ENCODE measurements at places on chromosomes 5 and 9.

- DNase-seq = no peak
These were observed 431.0 kb upstream of the TLE4 start for GRCh38 chr9:79140751-79141150.

GRCh38 chr5:94028001-94028400, 286.6 kb upstream of the POU5F2 start:
- DNase-seq = no peak

GRCh38 chr5:168600409-168600808, 21.2 kb upstream of the PANK3 start:
- no peak for DNase-seq

DNA sequence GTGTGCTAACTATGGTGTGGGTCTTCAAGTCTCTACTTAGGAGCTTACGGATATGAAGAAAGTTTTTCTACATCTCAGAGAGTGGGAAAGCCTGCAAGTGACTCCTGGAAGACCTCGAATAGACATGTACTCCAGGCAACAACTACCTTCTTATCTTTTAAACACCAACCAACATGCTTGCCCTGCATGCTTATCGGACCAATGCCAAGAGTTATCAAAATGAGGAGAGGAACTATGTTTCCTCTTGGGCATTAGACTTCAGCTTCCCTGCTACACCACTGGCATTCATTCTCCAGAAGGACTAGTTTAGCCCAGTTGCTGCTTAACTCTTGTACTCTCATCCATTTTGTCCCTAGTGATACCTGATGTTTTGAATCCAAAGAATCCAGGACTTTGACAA, 74.7 kb upstream of the MAN2A1 start:
- DNase-seq = no peak

DNA sequence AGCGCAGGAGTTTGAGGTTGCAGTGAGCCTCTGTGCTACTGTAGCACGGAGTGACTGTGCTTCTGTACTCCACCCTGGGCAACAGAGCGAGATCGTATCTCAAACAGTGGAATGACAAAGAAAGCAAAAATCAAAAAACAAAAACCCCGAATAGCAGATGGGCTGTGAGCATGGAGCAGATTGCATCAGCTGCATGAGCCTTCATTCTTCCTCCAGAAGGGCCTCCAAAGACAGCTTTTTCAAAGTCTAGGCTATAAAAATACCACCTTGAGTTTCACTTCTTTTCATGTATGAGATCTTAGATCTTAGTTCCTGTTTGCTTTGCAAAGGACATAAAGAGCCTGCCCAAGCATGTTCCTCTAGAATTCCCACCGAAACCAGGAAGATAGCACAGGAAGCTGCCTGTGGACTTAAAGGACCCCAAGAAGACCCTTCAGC, 15.0 kb upstream of the HSPB3 start:
- no peak for DNase-seq

DNA sequence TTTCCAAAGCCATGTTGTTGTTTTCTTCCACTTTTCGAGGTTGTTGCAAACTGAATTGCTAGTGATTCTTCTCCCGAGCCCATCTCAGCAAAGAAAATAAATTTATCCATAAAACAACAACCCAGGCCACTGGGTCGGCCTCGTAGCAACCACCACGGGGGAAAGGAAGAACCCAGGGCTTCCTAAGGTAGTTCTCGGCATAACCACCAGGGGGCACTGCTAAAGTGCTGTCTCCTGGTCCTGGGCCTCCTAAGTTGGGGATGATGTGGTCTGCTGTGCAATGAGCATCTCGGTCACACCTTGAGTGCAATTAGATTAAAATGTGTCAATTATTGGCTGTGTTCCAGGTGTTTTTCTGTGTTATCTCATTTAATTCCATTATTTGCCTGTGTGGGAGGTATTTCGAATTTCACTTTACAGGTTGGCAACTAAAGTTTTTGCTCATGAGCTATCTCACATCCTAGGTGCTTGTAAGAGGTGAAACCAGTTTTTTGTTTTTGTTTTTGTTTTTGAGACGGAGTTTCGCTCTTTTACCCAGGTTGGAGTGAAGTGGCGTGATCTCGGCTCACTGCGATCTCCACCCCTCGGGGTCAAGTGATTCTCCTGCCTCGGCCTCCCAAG, 102.8 kb upstream of the DAP start:
- DNase-seq = no peak

DNA sequence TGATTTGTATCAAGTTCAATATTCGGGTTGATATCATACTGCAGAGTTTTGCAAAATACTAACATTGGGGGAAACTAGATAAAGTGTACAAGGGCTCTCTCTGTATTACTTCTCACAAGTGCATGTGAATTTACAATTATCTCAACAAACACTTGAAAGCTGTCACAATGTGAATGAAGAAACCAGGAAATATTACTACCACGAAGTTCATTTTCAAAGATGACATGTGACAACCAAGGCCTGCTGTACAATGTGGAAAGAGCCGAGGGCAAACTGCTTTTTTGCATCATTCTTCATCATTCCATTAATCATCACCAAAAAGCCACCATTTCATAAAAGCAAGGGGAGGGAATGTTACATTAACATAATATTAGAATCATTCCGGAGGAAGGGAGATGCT, 310.0 kb downstream of the GLIS3 start:
- DNase-seq = no peak

- DNase-seq = no peak
These were observed 41.5 kb downstream of the SH3PXD2B start for GRCh38 chr5:172412724-172413286.

GRCh38 chr5:101012880-101013279, 109.8 kb upstream of the ST8SIA4 start:
- no peak for DNase-seq

- DNase-seq = no peak
These were observed 18.5 kb upstream of the LAMC3 start for GRCh38 chr9:130990306-130990977.

DNA sequence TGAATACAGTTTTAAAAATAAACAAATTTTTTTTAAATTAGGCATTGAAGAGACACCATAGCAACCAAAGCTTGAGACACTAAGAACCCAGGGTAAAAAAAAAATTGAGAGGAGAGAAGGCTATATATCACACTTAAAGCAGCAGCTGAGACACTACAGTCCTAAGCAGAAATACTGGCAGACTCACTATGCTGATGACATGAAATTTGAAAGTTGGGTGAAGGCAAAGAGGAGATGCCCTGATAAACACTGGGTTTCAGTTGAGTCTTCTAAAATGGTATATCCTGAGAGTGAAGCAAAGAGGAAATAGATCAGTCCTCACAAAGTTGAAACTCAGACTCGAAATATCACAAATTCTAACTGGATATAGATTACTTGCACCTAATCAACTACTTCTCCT, 419.9 kb upstream of the CDH9 start:
- no peak for DNase-seq

DNA sequence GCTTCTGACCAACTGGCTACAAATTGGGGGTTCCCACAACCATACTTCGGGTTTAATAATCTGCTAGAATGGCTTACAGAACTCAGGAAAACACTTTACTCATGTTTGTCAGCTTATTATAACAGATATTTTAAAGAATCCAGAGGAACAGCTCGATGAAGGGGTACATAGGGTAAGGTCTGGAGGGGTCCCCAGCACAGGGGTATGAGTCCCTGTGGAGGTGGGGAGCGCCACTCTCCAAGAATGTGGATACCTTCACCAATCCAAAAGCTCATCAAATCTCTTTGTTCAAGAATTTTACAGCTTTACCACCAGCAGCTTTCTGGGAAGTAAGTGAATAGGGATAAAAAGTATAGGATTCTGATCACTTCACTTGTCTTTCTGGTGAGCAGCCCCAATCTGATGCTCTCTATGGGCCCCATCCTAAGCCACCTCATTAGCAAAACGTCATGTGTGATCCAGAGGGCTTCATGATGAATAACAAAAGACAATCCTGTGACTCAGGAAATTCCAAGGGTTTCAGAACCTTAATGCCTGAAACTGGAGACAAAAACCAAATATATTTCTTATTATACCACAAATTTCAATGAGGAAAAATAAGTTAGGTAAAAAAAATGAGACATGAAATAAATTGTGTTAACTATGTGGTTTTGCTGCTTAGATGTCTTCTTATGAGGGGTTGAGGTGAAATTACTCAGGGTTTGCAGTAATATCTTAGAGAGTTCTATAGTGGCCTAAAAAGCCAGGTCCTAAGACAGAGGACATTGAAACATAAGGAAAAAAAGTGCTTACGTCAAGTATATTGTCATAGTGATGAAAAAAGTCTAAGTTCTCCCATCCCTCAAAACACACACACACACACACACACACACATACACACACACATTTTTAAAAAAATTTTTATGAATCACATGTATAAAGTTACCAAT, 290.5 kb downstream of the ANXA1 start:
- DNase-seq = no peak

DNA sequence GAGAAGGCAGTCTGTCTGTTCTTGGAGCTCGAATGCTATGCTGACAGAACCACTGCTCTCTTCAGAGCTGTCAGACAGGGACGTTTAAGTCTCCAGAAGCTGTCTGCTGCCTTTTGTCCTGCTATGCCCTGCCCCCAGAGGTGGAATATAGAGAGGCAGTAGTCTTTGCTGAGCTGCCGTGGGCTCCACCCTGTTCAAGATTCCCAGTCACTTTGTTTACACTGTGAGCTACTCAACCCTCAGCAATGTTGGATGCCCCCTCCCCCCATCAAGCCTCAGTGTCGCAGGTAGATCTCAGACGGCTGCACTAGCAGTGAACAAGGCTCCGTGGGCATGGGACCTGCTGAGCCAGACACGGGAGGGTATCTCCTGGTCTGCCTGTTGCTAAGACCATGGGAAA, 344.2 kb downstream of the TMEM161B start:
- no peak for DNase-seq

DNA sequence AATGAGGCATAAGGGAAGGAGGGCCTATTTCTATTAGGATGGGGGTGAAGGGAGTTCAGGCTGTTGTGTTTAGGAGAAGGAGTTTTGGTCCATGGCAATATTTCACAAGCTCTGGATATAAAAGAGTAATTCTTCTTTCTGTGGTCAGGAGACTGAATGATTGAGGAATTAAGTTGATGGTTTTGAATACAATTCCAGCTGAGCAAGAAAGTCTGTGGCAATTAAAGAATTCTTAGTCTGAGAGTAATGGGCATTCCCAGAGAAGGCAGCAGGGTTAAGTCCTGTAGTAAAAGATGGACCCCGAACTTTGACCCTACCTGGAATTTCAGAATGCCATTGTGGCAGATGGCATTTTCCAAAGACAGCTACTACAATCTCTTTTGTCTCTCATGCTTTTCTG, 202.6 kb downstream of the TLE4 start:
- no peak for DNase-seq

GRCh38 chr5:92864591-92864990, 716.4 kb downstream of the NR2F1-AS1 start:
- no peak for DNase-seq

GRCh38 chr5:140073296-140073695, 30.2 kb upstream of the NRG2 start:
- DNase-seq = no peak

GRCh38 chr9:129996161-129996830, 46.7 kb downstream of the FNBP1 start:
- DNase-seq = no peak
